Stimulated activated CD8-positive, alpha-beta memory T cell treated with anti-CD3 and anti-CD28 coated beads, Interleukin-12 subunit alpha, Interleukin-12 subunit beta, amount 100 ng/mL, for 1 hour (primary cell): ENCODE measurements at places on chromosomes 1 and 21.
A peak's percentile ranks its signal among the peaks of the same experiment; 100 is the strongest.

GRCh38 chr1:67597336-67597735 is 87.7 kb upstream of the GADD45A start:
- no peak for DNase-seq

DNA sequence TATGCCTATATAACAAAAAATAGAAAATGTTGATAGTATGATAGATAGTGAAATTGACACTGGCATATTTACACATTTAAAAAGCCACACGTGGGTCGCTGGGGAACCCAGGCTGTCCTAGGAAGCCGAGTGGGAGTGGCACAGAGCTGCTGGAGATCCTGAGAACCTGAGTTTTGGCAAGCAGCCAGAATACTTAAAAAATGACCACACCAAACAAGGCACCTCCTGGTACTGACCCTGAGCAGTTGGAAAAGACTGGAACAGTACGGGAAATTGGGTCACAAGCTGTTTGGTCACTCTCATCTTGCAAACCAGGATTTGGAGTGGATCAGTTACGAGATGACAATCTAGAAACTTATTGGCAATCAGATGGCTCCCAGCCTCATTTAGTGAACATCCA is 111.5 kb downstream of the ZFYVE9 start:
- DNase-seq: no peak

- no peak for DNase-seq
Measured at GRCh38 chr1:117883616-117884015, 45.8 kb downstream of the GDAP2 start.

- no peak for DNase-seq
Measured at GRCh38 chr1:224720216-224720615, 104.1 kb downstream of the CNIH3 start.

DNA sequence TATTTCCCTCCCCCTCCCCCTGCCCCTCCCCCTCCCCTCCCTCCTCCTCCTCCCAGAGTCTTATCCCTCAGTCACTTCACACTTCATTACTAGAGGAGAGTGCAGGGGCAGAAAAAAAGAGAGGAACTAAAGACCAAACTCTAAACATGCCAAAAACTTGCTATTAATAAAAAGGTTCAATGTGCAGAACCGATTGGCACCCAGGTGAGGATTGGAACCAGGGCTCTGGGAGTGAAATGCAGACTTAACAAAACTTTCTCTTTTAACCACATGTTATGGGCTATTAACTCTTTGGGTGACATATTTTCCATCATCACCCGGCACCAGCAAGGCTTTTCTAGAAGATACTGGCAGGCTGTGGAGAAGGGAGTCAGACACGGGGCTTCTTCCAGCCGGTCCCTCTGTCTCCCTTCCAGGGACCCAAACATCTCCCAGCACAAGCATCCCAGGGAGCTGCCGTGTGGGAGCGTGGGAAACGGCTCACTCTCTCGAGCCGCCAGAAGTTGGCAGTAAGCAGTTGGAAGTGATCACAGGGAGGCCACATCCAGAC is 13.6 kb downstream of the NID1 start:
- DNase-seq: no peak

DNA sequence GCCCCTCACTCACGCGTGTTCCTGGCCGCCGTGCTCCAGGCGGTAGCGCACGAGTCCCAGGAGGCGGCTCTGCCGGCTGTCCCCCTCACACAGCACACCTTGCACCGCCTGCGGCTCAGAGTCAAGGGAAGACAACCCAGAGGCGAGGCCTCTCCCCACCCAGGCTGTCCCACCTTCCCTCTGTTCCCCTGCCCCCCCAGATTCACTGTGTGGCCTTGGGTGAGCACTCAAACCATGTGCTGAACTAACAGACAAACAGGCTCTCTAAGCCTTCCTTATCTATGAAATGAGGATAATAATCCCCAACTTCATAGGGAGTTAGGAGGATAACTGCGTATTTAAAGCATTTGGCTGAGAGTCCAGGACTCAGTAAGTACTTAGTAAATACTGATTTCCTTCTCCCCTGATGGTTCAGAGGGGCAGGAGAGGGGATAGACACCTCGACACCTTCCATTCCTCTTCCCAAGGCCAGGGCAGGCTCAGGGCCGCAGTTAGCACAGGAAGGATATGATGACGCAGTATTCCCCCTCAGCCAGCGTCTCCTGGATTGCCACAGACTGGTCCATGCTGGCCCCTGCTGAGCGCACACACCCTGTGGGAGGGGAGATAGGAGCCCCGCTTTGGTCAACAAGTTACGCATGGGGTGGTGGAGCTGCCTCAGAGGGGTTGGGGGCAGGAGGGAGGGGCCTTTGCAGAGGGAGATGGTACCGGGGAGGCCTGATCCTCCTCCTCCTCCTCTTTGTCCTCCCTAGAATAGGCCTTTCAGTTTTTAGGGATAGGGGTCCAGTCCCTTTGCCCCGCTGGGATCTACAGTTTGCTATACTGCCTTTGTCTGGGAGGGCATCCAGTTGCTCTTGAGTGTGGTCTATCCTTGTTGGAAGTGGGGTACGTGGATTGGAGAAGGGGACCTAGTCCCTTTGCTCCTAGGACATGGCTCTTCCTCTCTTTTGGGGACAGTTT is 830 bp downstream of the INPP5B start:
- no peak for DNase-seq

GRCh38 chr21:40465382-40465781 is 381.6 kb downstream of the DSCAM start:
- DNase-seq: no peak

- DNase-seq: no peak
Measured at GRCh38 chr1:161498646-161499045, 6.6 kb upstream of the FCGR2A start.

- DNase-seq: no peak
Measured at GRCh38 chr1:30337324-30337620, 386.1 kb downstream of the MATN1 start.

DNA sequence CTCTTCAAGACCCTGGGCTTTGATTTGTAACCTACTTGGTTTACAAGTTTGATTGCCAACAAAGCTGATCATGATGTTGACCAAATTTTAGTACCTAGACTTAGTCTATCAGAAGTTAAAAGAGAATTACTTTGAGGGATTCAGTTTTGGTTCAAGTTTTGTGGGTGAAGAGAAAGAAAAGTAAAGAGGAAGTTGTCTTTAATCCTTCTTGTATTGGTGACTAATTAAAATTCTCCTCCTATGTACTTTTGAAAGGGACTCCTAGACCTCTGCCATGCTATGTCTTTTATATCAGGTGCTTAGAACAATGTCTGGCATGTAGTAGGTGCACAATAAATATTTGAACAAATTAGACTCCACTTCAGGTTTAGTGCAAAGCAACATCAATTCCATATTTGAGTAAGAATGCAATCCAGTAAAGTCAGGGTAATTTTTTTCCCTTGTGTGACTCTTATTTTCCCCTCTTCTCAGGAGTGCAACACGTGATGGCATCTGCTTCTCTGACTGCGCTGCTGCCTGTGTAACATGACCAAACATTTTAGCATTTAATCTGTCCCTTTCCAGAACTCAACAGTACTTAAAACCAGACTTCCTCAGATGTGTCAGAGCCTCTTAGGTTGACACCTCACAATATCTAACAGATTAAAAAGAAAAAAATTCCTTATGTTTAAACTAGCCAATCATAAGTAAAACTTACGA is 41.1 kb upstream of the KCNQ4 start:
- DNase-seq: no peak

GRCh38 chr1:58921342-58921741 is 137.5 kb upstream of the JUN start:
- no peak for DNase-seq

GRCh38 chr1:20376880-20377494 is 86.3 kb downstream of the VWA5B1 start:
- DNase-seq: peak; percentile 24

- no peak for DNase-seq
Measured at GRCh38 chr1:41328780-41329640, 32.2 kb upstream of the FOXO6 start.

DNA sequence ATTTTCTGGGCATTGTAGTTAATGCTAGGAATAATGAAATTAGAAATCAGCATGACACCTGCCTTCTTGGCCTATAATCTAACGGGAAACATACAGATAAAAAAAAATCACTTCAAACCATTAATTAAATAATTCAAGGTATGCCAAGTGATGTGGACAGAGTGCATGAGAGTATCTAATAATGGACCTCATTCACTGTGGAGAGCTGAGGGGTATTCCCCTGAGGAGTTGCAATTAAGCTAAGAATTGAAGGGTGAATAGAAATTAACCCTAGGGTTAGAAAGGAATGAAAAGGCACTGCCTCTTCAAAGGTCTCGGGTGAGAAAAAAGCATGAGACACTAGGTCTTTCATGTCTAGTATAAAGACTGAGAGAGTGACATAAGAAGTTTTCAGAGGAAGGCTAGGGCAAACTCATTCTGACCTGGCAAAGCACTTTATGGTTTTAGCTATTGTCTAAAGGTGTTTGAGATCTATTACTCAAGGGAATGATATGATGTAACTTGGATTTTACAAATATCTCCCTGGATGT is 466.1 kb downstream of the KCNT2 start:
- no peak for DNase-seq

DNA sequence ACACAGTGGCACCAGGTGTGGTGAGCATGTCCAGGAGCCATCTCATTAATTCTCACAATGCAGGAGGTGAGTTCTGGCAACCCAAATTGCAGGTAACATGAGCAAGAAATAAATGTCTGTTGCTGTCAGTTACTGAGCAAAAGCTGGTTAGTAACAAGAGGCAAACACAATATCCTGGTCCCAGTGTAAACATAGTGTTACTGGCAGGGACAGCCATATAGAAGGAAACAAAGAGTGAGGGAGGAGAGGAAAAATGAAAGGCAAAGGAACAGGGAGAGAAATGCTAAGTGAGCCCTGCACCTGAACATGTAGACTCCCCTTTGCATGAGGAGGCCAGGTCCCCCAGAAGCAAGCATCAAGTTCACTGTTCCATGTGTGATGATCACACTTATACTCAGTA is 203.6 kb downstream of the TRABD2B start:
- DNase-seq: no peak

- DNase-seq: no peak
Measured at GRCh38 chr21:35563885-35564451, 496.4 kb downstream of the SETD4 start.

DNA sequence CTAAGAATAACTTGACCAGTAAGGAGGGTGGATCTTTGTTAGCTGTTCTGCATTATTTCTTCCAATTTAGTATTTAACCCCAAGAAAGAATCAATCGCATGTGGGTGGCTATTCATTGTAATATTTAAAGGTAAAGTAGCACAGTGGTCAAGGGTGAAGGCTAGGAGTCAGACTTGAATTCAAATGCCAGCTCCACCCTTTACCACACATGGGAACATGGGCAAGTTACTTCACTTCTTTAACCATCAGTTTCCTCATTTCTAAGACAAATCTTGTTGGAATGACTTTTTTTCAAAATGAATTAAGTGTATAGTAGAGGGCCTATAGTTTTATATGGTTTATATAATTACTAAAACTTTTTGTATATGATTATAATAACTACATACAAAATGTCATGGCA is 71.3 kb upstream of the S1PR1 start:
- no peak for DNase-seq

DNA sequence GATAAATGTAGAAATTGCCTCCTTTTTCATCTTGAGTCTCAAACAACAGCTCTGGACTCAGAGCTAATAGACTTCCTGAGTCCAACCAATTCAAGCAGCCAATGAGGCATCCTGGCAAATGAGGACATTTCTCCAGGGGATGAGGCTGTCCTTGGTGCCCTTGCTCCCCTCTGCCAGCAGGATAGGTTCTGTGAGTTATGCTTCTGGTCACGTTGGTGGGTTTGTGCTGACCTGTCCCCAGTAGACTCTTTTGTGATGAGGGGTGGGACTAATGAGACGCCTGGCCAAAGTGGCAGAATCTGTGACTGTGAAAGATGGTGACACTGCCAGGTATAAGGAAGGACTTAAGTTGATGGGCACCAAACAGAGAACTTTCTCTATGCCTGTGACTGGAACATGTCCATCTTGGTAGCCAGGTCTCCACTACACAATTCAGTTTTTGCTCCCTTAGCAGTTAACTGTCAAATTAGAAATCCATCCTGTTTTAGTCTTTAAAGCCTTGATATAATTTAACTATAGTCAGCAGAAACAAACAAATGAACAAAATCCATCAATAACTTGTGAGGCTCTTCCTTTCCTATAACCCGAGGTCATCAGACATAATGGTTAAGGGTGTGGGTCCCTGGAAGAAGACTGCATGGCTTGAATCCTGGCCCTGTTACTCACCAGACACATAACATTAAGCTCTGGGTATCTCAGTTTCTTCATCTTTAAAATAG is 35.7 kb upstream of the THEM4 start:
- DNase-seq: no peak

DNA sequence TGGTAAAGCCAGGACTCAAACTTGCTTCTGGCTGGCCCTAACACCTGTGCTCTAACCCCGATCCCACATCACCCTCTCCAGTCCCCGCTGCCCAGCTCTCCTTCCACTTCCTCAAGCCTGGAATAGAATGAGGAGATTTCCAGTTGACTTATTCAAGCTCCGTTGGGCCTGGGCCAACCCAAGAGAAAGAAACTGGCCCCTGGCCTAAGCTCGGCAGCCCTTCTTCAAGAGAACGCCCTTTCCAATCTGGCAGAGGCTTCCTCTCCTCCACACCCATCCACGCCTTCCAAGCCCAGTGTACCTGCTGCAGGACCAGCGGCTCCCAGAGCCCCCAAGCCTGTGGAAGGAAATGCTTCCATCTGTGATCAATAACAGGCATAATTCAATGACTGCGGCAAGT is 51.9 kb downstream of the LRRN2 start:
- no peak for DNase-seq

GRCh38 chr1:51487628-51488027 is 31.4 kb downstream of the EPS15 start:
- no peak for DNase-seq

GRCh38 chr1:200081151-200081968 is 53.9 kb downstream of the NR5A2 start:
- no peak for DNase-seq
